ENCODE measurements at places on chromosomes 5 and 9.

DNA sequence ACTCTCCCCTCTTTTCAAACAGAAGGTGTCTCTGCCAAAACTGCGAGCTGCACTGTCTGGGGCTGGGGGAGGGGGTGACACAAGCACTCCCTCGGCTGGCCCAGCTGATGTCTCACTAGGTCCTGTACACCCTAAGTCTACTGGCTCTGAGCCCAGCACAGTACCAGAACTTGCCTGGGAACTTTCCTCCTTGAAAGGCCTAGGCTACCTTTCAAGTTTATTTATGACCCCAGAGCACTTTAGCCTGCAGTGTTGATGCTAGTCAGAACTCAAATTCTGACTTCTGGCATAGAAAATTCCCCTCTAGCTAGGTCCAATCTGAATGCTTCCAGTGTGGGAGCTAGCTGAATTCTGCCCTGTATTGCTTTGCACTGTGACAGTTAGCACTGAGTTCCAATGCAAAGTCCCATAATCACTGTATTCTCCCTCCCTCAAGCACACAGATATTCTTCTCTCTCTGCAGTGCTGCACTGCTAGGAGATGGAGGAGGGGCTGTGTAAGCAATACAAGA is 10.5 kb downstream of the LURAP1L start:
- DNase-seq, result no peak

- DNase-seq, result no peak
Measured at GRCh38 chr5:123382252-123382651, 41.0 kb downstream of the CEP120 start.

- no peak for DNase-seq
Measured at GRCh38 chr5:135053989-135054388, 20.0 kb upstream of the PITX1 start.

DNA sequence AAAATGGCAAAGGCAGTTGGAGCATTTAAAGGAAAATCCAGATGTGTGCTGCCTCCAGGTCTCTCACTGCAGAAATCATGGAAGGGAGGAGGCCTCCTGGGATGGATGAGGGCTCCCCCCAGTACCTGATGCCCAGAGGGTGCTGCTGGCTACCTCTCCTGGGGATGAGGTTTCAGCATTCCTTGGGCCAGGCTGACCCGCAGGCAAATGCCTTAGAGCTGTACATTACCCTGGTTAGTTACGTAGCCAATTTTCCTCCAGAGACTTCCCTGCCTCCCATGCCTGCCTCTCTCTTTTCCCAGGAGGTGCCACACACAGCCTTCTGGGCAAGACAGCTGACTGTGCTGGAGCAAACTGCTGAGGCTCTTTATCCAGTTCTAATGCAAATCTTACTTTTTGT is 65.3 kb downstream of the RGS3 start:
- DNase-seq, result no peak

- no peak for DNase-seq
Measured at GRCh38 chr9:27943501-27943900, 370.2 kb upstream of the C9orf72 start.

- DNase-seq, result no peak
Measured at GRCh38 chr9:86340356-86341006, 13.7 kb downstream of the TUT7 start.

GRCh38 chr9:91151718-91152095 is 210.0 kb downstream of the AUH start:
- no peak for DNase-seq

Measured in activated CD8-positive, alpha-beta memory T cell treated with anti-CD3 and anti-CD28 coated beads for 1 hour (primary cell).